Prostate gland (tissue), 2 donors: ENCODE measurements at places on chromosomes 3 and 15. TPM values are rescaled to one million over a fixed set of nuclear protein-coding genes. Genes with fewer than 3 reads are reported as not detected.

- no peak for DNase-seq
Measured at GRCh38 chr15:94576889-94577533, 345.6 kb downstream of the MCTP2 start.

Gene MNS1
- 1.5 TPM for total RNA-seq

Gene GATA2
- total RNA-seq: 275 TPM

Gene FOXL2
- not detected for total RNA-seq
